Occipital lobe (tissue), 3 donors: ENCODE measurements at places on chromosomes 1 and 21. TPM values are rescaled to one million over a fixed set of nuclear protein-coding genes. Genes with fewer than 3 reads are reported as not detected.

TNFAIP8L2 gene
- 0.78 TPM for total RNA-seq

DNA sequence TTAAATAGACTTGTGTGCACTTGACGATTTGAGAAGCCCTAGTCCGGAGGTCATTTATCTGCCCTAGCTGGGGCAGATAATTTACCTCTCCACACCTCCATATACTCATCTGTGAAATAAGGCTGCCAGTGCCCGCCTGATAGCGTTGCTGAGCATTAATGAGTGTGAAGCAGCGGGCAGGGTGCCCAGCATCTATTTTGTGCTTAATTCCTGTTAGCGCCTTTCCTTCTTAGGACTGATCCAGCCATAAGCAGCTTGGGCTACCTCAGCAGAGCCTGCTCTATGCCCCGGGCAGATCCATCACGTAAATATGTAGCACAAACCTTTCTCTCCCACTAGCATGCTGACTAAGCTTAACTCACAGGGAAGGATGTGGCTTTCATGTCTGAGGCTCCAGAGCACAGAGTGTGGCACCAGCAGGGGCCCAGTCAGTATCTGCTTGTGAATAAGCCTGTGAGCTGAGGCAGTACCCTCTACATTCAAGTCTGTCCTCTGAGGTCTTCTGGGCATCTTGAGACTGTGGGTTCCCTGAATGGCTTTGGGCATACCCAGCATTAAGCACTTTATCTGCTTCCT lies 21.5 kb upstream of the RNF187 start:
- no peak for DNase-seq

UMODL1 gene
- total RNA-seq: not detected

SLC26A9 gene
- total RNA-seq: not detected

GRCh38 chr1:240500647-240501046 lies 111.3 kb downstream of the GREM2 start:
- no peak for DNase-seq

AKNAD1 gene
- total RNA-seq: 1.7 TPM

DNA sequence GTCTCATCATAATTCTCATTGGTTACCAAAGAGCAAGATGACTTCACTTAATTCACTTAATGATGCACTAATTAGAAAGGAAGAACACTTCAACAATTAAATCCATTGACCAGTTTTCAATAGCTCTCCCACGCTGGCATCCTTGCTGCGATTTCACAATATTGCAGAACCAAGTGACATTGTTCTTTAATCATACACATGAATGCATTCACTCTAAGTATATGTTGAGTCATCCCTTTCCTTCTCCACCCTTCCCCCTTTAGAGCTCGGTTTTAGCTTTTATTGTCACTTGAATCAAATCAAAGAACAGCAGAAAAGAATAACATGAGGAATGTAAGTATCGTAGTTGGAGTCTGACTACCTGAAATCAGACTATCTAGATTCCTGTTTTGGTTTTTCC lies 233.6 kb upstream of the FMN2 start:
- DNase-seq: no peak

- no peak for DNase-seq
These were observed 45.5 kb downstream of the VWA5B1 start for GRCh38 chr1:20336105-20336605.

GRCh38 chr21:45029948-45030681 lies 44.3 kb upstream of the ADARB1 start:
- DNase-seq: no peak

GRCh38 chr1:209585672-209586071 lies 2.2 kb downstream of the CAMK1G start:
- peak; percentile 76 for DNase-seq

PDZK1 gene
- 0.78 TPM for total RNA-seq

- no peak for DNase-seq
These were observed 87.9 kb upstream of the HMCN1 start for GRCh38 chr1:185646202-185646683.

DNA sequence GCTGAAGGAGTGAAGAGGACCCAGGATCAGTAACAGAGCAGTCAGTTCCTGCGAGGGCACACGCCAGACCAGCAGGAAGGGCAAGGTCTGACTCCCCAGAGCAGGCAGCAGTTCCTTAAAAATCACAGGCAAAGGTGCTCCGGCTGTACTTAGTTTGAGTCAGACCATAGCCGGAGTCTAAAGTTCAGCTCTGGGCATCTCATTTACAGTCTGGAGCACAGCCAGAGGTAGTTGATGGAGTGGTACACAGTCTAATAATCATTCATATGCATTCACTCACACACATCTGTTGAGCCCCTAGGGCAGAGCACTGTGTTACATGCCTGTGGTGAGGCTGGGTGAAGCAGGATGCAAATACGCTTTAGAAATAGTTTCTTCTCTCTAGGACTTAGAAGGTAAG lies 7.3 kb upstream of the AMIGO1 start:
- DNase-seq: no peak
